ENCODE measurements at places on chromosomes 2 and 18.

GRCh38 chr18:33560686-33561370 is 17.2 kb upstream of the ASXL3 start:
- no peak for DNase-seq

GRCh38 chr2:26136451-26136850 is 36.4 kb upstream of the GAREM2 start:
- no peak for DNase-seq

GRCh38 chr2:75068546-75068945 is 110.1 kb downstream of the POLE4 start:
- DNase-seq: no peak

- no peak for DNase-seq
Observed at GRCh38 chr2:59540864-59541263, 1012.6 kb downstream of the BCL11A start.

DNA sequence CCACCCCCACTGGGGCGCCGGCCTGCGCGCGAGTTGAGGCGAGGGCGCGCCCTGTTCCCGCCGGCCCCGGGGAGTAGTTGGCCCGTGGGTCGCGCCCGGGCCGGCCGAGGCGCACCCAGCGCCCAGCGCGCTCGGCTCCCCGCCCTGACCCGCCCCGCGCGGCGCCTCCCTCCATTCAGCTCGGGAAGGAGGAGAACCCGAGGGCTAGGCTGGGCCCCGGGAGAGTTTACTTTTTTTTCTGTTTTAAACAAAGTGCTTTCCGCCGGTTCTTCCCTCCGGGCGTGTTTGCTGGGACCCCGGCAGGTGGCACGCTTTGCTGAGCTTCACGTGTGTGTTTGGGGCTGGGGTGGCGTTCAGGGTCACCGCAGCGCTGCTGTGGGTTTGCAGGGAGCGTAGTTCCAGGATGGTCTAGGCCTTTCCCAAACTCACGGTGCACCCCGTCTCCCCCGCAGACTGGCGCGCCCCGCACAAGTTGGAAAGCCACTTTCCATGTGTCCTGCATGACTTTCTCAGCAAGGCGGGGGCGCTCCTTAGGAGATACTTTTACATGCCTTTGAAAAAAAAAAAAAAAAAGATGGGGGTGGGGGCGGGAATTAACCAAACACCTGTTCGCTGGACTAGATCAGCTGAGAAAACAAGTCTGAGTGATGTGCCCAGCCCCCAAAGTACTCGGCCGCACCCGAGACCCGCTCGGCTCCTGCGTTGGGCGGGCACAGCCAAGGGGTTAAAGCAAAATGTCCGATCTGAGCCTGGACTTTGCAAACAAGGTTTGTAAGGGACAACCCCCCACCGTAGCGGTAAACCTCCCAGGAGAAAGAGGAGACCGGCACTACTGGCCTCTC is 825 bp downstream of the ITGA6 start:
- DNase-seq: no peak

- no peak for DNase-seq
Observed at GRCh38 chr2:14540015-14540414, 92.5 kb upstream of the LRATD1 start.

- DNase-seq: no peak
Observed at GRCh38 chr2:157789933-157790511, 86.1 kb downstream of the ACVR1 start.

- DNase-seq: no peak
Observed at GRCh38 chr2:184920451-184920965, 322.2 kb downstream of the ZNF804A start.

GRCh38 chr18:52200406-52200805 is 139.6 kb upstream of the DCC start:
- no peak for DNase-seq

GRCh38 chr2:54240515-54241469 is 15.2 kb downstream of the TSPYL6 start:
- DNase-seq: peak; percentile 64

GRCh38 chr2:120323214-120323613 is 22.7 kb upstream of the INHBB start:
- peak; percentile 44 for DNase-seq

All from stromal cell of bone marrow (primary cell).